ENCODE measurements at places on chromosomes 16 and 17. TPM values are rescaled to one million over a fixed set of nuclear protein-coding genes. Genes with fewer than 3 reads are reported as not detected.

Gene TSPAN10
- 0.14 TPM for total RNA-seq

Gene GAS7
- 70.6 TPM for total RNA-seq

Gene CCDC78
- total RNA-seq: 1.0 TPM

DNA sequence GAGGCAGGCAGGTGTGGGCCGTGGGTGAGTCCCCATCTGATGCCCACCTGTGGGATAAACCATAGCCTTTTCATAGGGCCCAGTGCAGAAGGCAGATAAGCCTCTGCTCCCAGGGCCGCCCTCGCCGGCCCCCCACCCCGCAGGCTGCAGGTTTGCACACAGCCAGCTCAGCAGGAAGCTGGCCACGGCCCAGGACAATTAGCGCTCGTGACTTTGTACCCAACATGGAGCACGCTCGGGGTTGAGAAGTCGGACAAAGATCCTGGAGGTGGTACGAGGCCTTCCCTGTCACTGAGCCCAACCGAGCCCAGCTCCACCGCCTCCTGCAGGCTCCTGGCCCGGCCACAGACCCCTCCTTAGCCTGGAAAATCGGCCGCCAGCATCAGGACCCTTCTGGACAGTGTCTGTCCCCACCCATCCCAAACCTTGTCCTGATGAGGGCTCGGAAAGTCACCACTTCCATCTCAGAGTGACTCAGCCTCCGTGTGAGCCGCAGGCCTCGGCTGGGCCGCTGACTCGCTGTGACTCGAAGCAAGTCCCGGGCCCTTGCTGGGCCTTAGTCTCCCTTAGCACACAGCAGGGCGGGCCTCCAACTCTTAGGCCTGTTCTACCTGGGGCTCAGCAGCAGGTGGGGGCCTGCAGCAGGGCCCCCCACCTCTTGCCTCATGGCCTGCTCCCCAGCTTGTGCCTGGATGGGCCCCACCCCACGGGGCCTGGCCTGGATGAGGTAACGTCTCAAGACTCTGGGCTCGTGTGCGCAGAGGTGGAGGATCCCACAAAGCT lies 22.7 kb downstream of the FAM83G start:
- no peak for DNase-seq

GRCh38 chr16:4052096-4052495 lies 64.1 kb downstream of the ADCY9 start:
- no peak for DNase-seq

GRCh38 chr17:19418251-19418992 lies 7.4 kb downstream of the RNF112 start:
- DNase-seq: no peak

- no peak for DNase-seq
Observed at GRCh38 chr16:13376174-13376573, 474.8 kb downstream of the SHISA9 start.

DNA sequence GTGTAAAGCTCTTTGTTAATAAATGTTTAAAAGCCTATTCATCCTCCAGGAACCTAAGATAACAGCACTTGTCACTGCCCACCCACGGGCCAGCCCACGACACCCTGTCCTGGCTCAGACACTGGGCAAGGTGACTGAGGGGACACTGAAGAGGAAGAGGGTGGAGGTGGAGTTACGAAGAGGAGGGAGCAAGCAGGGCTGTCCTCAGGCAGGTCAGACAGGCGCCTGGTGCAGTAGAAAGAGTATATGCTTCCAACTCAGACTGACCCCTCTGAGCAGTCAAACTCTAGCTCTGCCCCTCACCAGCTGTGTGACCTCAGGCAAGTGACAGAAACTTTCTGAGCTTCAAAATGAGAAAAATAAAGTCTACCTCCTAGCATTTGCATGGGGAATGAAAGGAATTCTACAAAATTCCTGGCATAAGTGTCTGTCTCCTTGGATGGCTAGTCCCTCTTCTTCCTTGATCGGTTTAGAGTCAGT lies 22.8 kb downstream of the TEX2 start:
- DNase-seq: no peak

GRCh38 chr17:4324463-4324862 lies 42.0 kb downstream of the UBE2G1 start:
- no peak for DNase-seq

GRCh38 chr16:62913333-62913732 lies 877.1 kb upstream of the CDH8 start:
- DNase-seq: no peak

DNA sequence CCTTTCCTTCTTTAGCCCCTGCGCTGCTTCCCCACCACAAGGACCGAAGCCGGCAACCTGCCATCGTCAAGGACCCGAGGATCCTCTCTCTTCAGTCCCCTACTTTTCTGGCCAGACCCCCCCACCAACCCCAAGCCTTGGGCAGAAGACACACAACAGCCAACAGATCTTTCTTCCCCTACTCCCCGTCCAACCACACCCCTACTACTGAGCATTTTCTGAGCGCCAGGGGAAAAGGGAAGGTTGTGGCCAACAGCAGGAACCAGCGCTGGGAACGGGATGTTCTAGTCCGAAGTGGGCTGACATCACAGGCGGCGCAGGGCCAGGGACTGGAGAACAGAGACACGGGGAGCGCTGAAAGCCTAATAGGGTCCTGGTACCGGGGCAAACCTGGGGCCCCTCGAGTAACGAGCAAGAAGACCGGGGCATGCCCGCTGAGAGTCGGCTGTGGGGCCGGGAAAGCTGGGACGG lies 528 bp downstream of the PER1 start:
- DNase-seq: peak; percentile 97

DNA sequence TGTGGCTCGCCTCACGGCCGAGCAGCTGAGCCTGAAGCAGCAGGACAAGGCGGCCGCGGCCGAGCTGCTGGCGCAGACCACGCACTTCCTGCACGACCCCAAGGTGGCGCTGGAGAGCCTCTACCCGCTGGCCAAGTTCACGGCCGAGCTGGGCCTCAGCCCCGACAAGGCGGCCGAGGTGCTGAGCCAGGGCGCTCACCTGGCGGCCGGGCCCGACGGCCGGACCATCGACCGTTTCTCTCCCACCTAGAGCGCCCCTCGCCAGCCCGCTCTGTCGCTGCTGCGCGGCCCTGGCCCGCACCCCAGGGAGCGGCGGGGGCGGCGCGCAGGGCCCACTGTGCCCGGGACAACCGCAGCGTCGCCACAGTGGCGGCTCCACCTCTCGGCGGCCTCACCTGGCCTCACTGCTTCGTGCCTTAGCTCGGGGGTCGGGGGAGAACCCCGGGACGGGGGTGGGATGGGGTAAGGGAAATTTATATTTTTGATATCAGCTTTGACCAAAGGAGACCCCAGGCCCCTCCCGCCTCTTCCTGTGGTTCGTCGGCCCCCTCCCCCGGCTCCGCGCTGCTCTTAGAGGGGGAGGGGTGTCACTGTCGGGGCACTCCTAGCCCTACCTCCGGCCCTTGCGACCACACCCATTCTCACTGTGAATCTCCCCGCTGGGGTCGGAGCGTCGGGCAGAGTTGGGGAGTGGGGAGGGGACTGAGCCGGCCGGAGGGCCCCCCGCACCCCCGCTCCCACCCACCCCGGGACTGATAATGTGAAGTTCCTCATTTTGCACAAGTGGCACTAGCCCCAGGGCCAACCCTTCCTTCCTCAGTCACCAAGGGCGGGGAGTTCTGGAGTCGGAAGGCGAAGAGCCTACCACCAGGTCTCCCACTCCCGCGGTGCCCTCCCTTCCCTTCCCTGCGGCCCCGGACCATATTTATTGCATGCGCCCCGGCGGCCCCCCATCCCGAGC lies 4.0 kb downstream of the HIC1 start:
- DNase-seq: peak; percentile 97

- DNase-seq: peak; percentile 29
Observed at GRCh38 chr17:62672957-62673356, 45.5 kb downstream of the MRC2 start.

DNA sequence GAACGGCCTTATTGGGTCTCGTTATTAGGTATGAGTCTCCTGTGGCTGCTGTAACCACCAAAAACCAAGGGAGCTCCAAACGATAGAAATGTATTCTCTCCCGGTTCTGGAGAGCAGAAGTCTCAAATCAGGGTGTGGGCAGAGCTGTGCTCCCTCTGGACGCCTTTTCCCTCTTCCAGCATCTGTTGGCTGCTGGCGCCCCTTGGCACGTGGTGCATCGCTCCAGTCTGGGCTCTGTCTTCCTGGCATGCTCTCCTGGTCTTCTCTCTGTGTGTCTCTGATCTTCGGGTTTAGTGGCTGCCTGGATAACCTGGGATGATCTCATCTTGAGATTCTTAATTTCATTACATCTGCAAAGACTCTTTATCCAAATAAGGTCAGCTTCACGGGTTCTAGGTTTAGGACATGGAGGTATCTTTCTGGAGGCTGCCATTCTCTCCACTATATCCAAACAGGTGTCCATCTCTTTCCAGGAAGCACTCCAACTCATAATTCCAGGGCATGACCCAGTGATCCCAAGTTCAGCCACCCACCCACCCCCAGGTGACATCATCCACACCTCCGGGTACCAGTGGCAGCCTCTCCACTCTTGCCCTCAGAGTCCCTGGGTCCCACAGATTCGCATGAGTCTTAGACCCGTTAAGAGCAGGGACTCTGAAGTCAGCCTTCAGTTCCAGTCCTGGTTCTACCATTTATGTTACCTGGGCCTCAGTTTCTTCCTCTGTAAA lies 145.5 kb upstream of the FOXF1 start:
- DNase-seq: no peak

- DNase-seq: no peak
Observed at GRCh38 chr17:44177640-44178039, 7.1 kb downstream of the ASB16 start.

GRCh38 chr17:57724026-57724728 lies 20.9 kb downstream of the CCDC182 start:
- DNase-seq: no peak

DNA sequence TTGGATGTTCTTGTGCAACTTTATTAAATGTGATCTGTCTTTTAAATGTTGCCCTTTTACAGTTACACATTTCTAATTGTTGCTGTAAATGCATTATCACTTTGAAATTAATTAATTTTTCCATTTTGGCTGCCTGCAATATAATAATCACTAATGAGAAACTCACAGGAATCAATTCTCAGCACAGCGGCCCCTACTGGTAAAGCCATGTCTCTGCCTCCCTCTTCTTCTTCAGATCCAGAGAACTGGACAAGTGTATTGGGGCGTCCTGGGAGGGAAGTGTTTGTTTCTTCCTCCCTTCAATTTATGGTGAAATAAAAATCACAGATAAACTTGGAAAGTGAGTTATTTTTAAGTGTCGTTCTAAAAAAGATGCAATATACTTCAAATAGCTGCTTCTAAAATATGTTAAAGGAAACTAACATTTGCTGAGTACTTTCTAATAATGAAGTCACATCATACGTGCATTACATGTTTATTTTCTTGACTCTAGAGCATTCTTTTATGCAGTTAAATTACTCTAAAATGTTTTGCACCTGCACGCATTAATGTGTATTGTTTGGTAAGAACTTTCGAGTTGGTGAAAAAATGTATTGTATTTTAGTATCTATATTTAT lies 338.0 kb downstream of the WWOX start:
- DNase-seq: no peak

DNA sequence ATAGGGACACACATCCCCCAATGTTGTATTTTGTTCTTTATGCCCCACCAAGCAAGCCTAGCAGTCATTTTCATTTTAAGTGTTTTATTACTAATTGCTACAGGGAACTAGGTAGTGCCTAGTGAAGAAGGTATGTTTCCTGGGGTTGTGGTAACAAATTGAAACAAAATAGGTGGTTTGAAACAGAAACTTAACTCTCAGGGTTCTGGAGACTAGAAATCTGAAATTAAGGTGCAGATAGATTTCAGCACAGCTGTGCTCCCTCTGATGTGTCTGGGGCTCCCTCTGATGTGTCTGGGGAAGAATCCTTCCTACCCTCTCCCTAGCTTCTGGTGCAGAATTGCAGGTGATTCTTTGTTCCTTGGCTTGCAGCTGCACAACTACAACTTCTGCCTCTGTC lies 390.1 kb downstream of the ZFHX3 start:
- DNase-seq: no peak

GRCh38 chr16:6562986-6563385 lies 769.7 kb upstream of the RBFOX1 start:
- no peak for DNase-seq

DNA sequence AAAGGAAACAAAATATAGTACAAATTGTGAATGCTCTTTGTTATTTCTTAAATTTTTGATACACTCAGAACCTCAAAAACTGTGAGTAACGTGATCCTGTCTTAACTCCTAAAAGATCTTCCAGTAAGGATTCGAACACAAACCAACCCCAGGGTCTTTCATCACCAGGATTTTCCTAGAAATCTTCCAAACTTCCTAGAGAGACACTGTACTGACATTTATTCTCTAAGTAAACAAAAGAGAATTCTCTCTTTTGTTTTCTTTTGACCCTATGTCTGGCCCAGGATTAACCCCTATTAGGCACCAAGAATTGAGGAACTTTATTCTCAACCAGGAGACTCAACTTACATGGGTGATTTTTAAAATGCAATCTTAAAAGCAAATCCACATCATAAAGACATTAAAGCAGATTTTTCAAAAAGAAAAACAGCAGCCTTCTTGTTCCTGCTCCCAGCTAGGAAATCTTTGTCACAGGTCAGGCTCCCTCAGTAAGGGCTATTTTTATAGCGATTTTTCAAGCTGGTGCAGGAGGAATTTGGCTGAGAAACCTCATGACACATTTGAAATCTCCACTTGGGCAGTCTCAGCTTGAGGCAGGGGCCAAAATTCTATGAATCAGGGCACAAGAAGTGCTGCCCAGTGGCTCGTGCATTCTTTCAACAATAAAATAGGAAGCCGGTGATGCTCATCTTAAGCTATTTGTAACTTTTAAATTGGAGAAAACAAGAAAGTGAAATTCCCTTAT lies 6.2 kb upstream of the SMG1 start:
- DNase-seq: no peak

- no peak for DNase-seq
Observed at GRCh38 chr16:51024703-51025102, 126.4 kb downstream of the SALL1 start.

GRCh38 chr17:73231395-73231794 lies 30.3 kb downstream of the CPSF4L start:
- peak; percentile 50 for DNase-seq

DNA sequence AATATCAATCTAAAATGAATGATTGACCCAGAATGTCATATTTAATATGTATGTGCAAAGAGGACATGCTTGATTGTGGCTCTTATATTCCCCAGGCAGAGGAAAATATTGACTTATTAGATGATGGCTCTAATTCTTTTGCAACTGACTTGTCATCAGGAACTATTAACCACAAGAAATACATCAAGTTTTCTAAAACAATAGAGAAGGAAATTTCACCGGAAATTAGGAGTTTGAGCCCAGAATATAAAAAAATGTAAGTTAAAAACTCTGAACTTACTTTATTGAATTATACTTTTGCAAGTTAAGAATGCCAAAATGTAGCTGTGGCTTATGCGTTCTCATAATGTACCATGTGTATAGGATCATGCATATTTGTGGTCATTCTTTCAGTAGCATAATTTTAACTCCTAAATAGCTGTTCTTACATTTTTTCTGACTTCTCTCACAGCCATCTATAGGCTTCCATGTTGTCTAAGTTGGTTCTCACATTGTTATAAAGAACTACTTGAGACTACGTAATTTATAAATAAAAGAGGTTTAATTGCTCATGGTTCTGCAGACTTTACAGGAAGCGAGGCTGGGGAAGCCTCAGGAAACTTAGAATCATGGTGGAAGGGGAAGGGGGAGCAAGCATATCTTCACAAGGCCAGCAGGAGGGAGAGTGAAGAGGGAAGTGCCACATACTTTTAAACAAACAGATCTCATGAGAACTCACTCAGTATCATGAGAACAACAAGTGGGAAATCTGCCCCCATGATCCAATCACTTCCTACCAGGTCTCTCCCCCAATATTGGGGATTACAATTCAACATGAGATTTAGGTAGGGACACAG lies 11.6 kb downstream of the EFCAB13 start:
- no peak for DNase-seq

Data from posterior vena cava (tissue), 2 donors.